ENCODE measurements at places on chromosomes 11 and 22.

- no peak for DNase-seq
Measured at GRCh38 chr11:13767471-13767870, 99.0 kb downstream of the FAR1 start.

- no peak for DNase-seq
Measured at GRCh38 chr22:45511847-45512261, 9.2 kb downstream of the FBLN1 start.

DNA sequence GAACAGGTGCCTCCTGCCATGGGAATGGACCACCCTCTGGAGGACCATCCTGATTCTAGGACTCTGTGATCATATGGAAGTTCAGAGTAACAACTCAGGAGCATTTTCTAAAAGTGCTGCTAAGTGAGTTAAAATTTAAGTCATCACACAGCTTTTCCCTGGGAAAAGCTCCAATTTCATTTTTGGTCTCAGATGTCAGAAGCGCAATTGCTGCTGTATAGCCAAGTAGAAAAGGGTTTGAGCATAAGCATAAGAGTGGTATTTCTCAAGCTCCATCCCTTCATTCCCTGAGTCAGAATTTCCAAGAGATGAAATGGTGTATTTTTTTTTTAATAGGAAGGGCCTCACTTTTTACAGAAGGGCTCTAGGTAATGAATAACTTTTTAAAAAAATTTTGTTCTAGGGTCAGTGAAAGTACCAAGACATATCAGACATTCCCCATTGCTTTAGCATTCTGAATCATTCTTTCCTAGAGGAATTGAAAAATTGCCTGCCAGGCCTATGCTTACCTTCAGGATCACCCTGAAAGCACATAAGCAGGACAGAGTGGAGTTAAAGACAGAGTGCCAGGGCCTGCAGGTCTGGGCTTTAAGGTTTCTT, 564.5 kb upstream of the ISX start:
- DNase-seq, result no peak

- DNase-seq, result no peak
Measured at GRCh38 chr22:17606496-17606895, 22.1 kb downstream of the ATP6V1E1 start.

DNA sequence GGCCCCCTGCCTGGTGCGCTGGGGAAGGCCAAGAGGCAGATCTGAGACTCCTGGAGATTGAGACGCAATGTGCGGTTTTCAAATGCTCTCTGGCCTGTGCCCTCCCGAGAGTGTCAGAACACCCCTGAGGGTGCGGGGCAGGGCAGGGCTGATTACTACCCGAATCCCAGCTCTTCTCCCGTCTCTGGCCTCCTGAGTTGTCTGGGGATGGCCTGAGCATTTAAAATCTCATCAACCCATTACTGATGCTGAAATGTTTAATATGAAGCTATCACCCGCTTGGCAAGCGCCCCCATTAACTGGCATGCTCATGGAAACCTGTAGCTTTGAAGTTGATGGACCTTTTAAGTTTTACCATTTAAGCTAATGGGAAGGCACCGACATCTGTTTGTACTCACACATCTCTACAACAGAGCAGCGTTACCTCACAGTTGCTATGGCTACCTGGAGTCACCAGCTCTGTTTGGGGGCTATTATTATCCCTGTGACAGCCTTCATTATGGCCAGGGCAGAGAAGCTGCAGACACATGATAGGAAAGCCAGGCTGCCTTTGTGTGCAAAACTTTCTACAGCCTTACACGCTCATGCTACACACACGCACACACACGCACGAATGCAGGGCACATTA, 3.6 kb upstream of the MB start:
- no peak for DNase-seq

- DNase-seq, result no peak
Measured at GRCh38 chr11:10304495-10305261, at the start of gene ADM. ADM (plus strand) TSS chr11:10305073; CDS start chr11:10305701, 628 bp downstream.

- no peak for DNase-seq
Measured at GRCh38 chr11:10892250-10892649, 34.4 kb upstream of the ZBED5 start.

- no peak for DNase-seq
Measured at GRCh38 chr11:69178819-69179482, 23.2 kb downstream of the SMIM38 start.

DNA sequence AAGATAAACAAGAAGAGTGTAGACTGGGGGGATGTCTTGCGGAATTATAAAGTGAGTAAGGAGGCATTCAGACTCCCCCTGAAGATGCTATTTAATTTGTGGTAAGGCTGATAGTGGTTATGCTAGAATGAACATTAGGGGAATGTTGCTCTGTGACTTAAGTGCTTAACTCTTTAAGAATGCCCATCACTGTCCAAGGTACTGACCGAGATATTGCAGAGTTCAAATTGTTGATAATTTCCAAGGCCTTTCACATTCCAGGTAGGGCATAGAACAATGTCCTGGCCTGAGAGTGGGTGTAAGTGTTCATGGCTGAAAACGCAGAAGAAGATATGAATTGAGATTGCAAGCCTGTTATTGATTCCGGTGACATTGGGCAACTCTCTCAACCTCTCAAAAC, 90.3 kb upstream of the SEZ6L start:
- DNase-seq, result no peak

DNA sequence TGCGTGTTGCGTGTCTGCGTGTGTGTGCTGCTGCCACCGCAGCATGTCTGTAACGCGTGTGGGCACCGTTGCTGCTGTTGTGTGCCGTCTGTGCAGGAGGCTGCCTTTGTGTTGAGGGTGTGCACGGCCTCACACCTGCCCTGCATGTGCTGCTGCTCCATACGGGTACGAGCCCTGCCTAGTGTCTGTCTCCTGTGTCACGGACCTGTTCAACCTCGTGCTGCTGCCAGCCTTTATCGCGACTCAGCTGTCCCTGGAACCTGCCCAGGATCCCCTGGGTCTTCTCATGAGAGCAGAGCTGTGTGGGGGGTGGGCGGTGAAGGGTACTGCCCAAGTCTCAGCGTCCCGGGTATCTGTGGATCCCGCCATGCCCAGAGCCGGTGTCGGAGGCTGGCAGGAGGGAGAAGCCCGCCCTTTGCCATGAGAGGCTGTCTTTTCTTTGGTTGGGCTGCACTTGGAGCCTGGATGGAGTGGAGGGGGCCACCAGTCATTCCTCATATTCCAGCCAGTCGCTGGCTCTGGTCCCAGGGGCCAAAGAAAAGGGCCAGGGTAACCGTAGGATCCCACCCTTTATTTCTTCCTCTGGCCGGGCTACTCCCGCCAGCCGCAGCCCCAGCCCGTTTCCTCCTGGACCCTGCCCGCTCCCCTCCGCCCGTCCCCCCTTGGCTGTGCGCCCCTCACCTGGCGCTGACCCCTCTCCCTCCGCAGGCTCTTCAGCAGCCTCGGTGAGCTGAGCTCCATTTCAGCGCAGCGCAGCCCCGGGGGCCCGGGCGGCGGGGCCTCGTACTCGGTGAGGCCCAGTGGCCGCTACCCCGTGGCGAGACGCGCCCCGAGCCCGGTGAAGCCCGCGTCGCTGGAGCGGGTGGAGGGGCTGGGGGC, 7.8 kb upstream of the ACR start:
- no peak for DNase-seq

DNA sequence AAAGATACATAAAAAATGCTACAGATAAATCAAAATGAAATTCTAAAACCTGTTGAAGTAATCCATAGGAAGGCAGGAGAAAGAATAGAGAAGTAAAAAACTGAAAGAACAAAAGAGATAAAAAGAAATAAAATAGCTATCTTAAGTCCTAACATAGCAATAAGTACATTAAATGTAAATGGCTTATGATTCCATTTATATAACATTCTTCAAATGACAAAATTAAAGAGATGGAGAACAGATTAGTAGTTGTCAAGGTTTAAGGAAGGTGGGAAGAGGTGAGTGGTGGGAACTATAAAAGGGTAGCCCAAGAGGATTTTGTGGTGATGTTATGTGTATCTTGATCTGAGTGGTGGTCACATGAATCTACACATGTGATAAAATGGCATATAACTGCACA, 254.8 kb downstream of the FAM76B start:
- DNase-seq, result no peak

All from stimulated activated CD8-positive, alpha-beta memory T cell treated with anti-CD3 and anti-CD28 coated beads, Interleukin-12 subunit alpha, Interleukin-12 subunit beta, amount 100 ng/mL, for 1 hour (primary cell).